Umbilical cord (tissue), 2 donors: ENCODE measurements at places on chromosomes 3 and 15.
A peak's percentile ranks its signal among the peaks of the same experiment; 100 is the strongest.

DNA sequence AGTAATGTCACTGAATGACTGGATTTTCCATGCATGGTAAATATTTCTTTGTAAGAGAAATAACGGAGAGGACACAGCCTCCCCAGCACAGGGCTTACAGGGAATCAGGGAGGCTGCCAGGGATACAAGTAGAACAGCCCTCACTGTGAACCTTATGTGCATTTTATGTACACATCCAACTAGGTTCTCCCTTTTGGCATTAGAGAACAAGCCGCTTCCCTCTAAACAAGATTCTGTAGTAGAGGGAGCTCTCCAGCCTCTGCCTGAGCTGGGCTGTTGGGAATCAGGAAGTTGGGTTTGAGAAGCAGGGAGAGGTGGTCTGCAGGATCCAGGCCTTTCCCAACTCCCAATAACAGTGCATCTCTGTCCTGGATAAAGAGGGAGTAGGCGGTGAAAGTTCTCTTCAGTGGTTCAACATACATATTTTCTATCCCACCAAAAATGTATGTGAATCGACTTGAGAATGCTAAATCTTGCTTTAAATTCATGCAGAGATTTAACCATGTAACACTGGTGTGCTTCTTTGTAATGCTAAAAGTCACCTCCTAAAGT, 83.7 kb downstream of the ARNT2 start:
- no peak for DNase-seq

GRCh38 chr3:14773281-14773680, 45.5 kb upstream of the FGD5 start:
- no peak for DNase-seq

- no peak for DNase-seq
These were observed 61.4 kb upstream of the POLG start for GRCh38 chr15:89395996-89396395.

DNA sequence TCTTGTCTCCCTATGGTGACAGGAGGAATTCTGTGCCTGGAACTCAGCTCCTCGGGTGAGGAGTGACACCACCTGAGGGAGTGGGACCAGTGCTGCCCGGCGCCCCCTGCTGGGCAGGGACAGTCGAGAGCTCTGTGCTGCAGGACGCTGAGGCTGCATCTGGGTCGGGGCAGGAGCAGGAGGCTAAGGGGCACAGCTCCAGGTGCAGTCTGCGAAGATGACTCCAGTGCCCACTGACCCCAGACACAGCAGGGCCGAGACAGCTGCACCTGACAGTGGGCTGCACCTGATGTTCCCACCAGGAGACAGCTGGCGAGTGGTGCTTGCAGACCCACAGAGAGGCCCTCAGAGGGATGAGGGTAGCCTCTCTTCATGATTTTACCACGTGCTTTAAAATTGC, 152.9 kb downstream of the ATP10A start:
- DNase-seq = no peak

GRCh38 chr3:122679882-122680474, 661 bp upstream of the PARP14 start:
- peak; percentile 26 for DNase-seq

- DNase-seq = no peak
These were observed 313.2 kb upstream of the THBS1 start for GRCh38 chr15:39267685-39268084.

DNA sequence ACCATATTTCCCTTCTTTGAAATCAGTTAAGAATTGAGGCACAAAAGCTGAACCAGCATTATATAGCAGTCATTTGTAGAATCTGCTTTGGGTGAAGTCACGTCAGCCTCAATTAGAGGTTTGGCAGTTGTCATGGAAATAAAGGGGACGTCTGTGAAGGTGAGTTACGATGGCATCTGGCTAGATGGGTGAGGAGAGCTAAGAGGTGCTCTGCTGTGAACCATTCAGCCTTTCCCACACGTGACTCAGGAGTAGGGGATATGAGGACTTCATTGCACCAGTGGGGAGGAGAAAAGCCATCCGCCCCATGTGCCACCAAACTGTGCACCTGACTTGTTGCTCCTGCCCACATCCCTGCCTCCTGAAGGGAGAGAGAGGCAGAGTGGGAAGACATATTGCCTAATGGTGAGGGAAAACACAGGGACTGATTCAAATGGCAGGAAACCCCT, 2.8 kb upstream of the C15orf40 start:
- no peak for DNase-seq

DNA sequence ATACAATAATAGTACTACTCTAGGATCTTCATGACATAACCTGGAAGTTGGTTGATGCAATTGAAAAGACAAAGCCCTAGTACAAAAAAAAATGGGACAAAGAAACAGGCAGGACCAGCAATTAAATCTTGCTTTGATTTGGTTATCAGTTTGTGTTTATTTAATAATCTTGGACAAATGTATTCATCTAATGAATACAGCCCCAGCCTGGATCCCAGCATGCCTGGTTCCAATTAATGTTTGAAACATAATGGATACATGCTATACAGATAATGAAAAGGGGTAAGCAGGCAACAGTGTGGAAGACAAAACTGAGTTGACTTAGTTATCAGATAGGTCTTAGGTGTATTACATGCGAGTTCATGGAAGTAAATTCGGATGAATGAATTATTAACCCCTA, 29.6 kb upstream of the SATB1 start:
- DNase-seq = no peak

DNA sequence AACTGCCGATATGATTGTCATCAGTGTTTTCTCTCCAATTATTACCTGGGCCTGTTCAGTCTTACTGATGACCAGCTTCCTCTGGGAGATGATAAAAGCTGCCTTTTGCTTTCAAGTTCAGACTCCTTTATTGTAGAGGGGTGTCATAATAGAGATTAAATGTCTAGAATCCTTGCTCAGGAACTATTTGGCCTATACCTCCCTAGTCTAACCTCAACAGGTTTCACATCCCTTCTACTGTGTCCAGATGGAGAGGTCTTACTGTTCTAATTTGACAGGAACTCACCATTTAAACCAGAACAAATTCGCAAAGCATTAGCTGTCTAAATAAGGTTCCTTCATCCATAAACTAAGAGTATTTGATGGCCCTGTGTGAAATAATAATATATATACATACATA, 88.0 kb downstream of the BCHE start:
- DNase-seq = no peak

- DNase-seq = no peak
These were observed at the start of gene MUC13 for GRCh38 chr3:124934577-124934976. TSS of gene MUC13 (minus strand) at chr3:124934751. CDS start at chr3:124934712, 39 bp downstream.

DNA sequence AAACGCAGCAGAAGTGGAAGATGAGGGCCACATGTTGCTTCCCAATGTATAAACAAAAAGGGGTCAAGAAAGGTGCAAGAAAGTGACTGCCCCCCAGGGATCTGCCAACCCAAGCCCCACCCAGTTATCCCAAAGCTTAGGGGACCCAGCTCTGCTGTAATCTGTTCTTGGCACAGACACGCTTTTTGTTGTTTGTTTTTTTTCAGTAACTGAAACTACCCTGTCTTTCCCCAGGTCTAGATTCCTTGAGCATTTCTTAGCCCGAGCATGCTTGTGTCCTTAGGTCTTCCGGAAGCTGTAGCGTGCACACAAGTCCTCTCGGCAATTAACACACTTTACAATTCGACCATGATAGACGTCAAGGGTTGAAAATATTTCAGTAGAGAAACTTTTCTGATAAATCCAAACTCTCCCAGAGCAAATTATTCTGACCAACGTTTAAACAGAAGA, 8.5 kb upstream of the PPARG start:
- DNase-seq = no peak

DNA sequence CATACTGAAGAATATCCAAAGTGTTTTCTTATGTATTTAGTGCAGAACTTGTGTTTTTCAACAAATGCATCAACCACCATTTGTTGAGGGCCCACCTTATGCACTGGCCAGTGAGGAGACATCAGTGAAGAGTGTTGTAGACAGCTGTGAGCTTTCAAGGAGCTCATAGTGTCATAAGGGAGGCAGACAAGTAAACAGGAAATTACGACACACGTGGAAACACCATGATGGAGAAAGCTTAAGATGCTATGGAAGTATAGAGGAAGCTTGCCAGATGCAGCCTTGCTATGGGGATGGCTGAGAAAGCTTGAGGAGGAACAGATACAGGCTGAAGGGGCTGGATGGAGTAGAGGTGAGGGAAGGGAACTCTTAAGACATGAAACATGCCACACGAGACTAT, 50.8 kb upstream of the PSMD6 start:
- no peak for DNase-seq

DNA sequence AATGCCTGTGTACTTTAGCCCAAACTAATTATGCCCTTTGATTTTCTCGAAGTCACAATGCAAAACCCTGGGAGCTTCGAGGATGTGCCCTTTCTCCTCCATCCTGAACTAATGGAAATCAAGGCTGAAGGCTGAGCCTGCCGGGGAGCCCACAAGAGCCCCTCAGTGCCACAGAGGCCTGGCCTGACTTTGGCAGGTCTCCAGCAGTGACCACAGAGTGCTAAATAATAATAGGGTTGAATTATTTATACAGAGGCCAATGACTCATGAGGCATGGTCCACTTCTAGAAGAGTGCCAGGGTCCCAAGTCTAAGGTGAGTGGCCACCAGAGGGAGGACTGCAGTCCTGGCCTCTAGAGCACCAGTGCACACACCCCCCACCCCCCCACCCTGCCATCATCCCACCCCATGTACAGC, 19.1 kb upstream of the GLCE start:
- DNase-seq = no peak

GRCh38 chr3:177610262-177610661, 413.0 kb upstream of the TBL1XR1 start:
- no peak for DNase-seq

- no peak for DNase-seq
These were observed 634.1 kb upstream of the TBL1XR1 start for GRCh38 chr3:177831361-177831760.

DNA sequence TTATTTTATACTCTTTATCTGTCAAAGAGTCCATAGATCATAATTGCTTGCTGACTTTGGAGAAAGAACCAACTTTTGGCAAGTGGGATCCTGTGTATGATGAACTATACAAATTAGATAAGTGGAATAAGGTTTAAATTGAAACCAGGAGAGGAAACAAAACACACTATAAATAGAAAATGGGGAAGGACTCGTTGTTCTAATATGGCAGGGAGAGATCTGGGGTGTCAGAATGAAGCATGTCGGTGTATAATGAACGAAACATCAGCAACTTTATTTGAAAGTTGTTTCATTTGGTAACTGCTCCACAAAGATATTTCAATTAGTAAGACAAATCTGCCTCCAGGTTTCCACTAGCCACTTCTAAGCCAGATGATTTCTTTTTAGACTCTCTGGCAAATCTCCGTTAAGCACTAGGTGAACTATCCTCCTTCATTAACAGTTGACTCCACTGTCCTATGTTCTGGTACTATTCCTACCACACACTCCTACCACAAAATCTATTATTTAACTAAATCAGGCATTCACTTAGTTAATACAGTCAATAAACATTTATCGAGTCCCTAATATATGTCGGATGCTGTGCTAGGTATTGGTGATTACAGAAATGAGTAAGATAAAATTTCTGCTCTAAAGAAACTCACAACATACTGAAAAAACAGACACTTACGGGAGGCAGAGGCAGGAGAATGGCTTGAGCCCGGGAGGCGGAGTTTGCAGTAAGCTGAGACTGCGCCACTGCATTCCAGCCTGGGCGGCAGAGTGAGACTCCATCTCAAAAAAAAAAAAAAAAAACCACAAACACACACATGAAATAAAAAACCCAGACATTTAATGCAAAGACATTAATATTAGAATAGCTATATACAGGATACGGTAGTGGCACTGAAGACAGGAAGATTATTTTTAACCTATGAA, 20.1 kb downstream of the SLC15A2 start:
- peak; percentile 38 for DNase-seq

GRCh38 chr15:57306161-57306943, 70.0 kb upstream of the CGNL1 start:
- DNase-seq = peak; percentile 78

GRCh38 chr15:90138071-90138833, 36.0 kb upstream of the IDH2 start:
- DNase-seq = no peak

GRCh38 chr3:152849996-152850578, 15.2 kb downstream of the P2RY1 start:
- DNase-seq = no peak

DNA sequence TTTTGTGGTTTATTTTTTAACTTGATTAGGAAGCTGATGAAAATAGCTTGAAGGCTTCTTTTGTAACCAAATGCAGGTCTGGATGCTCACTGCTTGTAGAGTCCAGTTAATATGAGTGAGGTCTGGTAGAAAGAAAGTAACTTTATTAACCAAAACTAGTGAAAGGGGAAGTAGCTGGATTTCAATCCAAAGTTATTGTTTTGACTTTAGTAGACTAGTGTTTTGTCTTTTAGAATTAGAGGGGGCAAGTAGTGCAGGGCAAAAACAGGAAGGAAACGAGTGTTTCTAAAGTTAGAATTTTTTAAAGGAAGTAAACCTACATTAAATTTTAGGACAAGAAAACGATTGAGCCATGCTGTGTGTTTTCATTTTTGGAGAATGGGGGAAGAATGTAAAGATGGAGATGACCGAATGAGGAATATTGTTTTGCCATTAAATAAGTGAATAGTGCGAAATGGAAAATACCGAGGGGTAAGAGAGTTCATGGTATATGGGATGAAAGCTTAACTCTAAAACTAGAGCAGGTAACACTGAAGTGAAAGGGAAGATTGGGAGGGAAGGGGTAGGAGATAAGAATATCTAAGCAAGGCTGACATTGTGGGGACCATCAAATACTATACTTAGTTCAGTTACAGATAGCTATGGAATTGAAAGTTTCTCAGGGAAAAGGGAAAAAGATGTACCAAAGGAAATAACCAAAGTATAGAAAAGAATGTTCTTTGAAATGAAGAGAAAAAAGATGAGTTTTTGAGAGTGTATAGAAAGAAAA, 40.0 kb downstream of the USP3 start:
- DNase-seq = peak; percentile 22

GRCh38 chr3:146374146-146374545, 95.2 kb downstream of the PLSCR2 start:
- no peak for DNase-seq

- no peak for DNase-seq
These were observed 3.3 kb upstream of the WNT5A start for GRCh38 chr3:55490276-55490913.
